Stimulated activated CD8-positive, alpha-beta memory T cell treated with anti-CD3 and anti-CD28 coated beads, Interleukin-7, amount 100 ng/mL, for 48 hours (primary cell): ENCODE measurements at places on chromosomes 3 and 15.

DNA sequence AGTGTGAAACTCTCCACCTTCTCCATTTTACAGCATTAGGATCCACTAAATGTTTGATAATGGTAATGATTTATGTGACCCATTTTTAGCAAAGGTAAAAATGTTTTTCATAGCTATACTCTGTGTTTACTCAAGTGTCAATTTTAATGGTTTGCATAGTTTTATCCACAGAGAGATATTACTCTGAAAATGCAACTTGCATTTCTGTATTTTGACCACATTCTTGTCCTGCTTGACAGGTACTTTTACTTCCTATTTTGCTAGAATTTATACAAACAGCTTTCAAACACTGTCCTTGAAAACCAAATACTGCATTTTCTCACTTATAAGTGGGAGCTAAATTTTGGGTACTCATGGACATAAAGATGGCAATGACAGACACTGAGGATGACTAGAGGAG is 62.9 kb downstream of the SERPINI1 start:
- DNase-seq: no peak

DNA sequence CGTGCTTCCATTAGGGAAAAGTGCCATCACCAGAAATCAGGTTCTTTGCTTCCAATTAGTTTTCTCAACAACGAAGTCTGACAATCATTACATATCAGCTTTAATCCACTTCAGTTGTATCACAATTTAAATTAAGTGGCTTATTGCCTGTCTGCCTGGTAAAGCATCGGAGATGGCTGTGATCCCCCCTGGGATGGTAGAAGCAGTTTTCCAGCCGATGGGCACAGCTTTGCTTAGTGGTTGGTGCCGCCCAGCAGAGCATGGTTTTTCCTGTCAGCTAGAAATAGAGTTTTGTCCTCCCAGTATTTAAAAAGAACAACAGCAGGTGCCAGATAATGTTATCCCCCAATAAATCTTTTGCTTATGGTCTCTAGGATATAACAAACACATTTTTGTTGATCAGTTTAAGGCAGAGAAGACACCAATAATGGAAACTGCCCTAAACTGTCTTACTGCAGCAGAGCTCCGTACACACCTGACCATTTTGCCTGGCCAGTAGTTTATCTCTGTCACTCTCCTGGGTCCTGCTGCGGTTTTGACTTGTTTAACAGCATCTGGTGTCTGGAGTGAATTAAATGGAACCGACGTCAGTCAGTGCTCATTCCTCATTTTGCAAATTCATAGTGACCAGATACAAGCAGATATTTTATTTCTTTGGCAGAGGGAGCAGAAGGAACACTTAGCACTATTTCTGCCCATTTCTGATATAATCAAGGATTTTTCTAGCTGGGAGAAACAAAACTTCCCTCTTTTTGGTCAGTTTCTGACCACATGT is 79.1 kb downstream of the SLC49A4 start:
- no peak for DNase-seq

GRCh38 chr3:151604891-151605290 is 128.8 kb upstream of the AADACL2 start:
- DNase-seq: no peak

GRCh38 chr3:16809993-16810392 is 74.8 kb upstream of the PLCL2 start:
- no peak for DNase-seq

DNA sequence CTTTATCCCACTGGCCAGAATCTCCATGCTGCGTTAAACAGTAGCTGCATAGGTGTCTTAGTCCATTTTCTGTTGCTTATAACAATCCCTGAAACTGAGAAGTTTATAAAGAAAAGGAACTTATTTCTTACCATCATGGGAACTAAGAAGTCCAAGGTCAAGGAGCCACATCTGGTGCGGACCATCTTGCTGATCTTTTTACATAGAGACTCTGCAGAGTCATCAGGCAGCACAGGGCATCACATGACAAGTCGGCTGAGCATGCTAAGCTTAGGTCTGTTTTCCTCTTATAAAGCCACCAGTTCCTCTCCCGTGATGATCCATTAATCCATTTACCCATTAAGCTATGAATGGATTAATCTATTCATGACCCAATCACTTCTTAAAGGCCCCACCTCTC is 22.4 kb upstream of the FAM174B start:
- DNase-seq: no peak

DNA sequence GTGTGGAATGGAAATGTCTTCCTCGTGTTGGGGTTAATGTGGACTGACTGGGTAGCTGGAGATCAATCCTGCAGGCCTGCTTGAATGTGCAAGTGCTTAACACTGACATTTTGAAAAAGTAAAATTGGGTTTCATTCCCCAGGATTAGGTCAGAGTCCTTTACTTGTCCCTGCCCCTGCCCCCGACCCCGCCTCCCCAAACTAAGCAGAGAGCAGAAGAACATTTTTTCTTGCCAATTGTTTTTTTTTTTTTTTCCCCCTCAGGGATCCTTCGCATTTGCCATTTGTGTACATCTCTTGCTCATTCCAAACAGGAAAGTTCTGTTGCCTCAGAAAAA is 147.0 kb upstream of the NR2F2 start:
- DNase-seq: no peak

DNA sequence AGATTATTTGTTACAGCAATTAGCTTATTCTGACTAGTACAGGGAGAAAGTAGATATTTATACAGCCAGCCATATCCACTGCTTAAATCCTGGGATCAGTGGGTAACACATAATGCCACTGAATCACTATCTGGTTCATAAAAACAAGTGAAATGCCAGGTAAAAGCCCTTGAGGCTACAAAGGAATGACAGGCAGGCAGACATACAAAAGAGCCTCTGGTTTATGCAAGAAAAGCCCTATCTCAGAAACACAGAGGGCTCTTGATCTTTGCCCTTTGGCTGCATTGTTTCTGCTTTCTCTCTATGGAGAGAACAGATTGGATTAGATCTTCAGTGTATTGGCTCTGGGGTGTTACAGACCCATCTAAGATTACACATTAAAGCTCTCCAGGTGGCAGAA is 115.4 kb upstream of the GADL1 start:
- DNase-seq: no peak

- no peak for DNase-seq
These were observed 40.2 kb upstream of the PYDC2 start for GRCh38 chr3:191420771-191421170.

DNA sequence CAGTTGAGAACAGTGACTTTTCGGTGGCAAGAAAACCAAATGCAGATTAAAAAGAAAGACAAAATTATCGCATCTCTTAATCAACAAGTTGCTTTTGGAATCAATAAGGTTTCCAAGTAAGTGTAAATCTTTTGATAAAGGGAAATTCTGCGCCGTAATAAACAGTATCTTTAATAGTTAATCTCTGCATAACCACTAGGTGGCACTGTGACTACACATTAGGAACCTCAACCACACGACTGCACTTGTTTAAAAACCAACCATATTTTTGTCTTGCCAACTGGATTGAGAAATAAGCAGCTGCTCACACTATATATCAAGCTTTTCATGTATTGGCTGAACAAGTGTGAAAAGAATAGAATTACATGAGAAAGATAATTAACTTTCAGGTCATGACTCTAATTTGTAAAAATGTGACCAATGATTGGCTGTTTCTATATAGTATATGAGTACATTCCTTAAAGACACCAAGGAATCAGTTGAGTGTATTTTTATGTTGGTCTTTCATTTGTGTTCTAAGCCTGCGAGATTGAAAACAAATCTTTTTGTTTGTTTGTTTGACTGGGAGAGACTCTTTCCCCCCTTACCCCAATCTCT is 72.7 kb downstream of the DZIP3 start:
- peak; percentile 12 for DNase-seq

DNA sequence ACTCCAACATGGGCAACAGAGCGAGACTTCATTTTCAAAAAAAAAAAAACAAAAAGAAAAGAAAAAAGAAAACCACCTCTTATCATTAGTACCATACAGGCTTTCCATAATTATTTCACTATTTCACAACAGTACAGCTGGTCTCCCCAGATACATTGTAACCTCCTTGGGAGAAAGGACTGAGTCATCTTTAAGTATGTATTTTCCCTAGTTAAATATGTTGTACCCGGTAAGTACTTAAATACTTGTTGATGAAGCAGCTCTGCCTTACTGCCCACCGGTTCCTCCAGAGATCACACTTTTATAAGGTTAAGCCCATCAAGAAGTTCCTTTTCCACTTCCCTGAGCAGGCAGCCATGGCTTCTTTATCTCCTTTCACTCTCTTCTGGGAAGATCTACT is 789.5 kb upstream of the CFAP20DC start:
- no peak for DNase-seq

DNA sequence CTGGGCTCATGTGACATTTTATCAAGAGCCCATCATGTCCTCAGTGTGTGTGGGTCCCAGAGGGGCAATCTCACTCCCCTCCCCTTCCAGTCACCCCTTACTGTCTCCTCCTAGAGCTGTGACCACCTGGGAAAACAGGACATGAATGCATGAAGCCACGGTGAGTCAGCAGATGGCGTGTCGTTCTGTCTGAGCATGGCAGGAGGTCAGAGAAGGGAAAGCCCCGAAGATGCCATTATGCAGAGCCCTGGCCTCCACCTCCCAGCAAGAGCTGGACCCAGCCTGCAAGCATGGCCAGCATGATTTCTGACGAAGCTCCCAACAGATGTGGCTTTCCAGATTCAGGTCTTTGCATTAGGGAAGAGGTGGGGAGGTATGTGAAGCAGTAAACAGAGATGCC is 118.5 kb downstream of the TLE3 start:
- no peak for DNase-seq

DNA sequence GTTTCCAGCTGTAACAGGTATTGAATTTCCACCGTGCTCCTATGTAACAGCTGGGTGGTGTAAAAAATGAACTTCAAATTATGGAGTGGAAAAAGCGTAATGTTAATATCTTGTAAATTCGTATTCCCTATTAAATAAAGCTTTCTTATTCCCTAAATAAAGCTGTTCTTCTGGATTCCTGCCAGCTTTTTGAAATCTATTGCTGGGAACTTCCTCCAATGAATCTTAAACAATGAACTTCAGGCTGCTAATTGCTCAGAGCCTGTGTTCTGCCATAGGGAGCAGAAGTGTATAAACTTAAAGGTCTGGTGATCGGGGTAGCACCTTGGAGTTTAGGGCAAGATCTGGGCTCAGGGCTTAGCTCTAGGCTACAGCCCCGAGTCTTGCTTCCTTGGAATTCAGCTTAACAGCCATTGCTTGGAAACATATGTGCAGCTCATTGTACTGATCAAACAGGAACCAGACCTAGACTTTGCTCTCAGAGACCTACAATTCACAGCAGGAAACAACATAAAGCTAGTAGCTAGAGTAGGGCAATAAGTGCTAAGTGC is 1.4 kb downstream of the ARL14 start:
- DNase-seq: no peak

DNA sequence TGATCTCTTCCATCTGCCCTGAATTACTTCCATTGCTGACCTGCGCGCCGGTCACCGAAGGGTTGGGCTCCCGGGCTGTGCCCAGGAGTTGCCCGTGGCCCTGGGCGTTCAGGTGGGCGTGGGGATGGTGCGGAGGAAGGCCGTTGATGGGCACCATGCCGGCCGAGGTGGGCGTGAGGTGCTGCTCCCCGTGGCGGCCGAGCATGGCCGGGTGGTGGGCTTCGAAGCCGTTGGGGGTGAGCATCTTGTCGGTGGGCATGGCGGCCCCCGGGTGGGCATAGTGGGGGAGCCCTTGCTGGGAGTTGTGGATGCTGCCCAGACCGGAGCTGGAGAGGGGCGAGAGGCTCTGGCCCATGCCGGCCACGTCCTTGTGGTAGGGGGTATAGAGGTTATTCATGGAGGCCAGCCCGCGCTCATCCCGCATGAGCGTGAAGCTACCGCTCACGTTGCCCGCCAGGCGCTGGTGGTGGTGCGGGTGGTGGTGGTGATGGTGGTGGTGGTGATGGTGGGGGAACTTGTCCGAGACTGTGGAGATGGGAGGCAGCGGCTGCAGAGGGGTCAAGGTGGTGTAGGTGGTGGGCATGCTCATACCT is 1.0 kb downstream of the ONECUT1 start:
- no peak for DNase-seq

DNA sequence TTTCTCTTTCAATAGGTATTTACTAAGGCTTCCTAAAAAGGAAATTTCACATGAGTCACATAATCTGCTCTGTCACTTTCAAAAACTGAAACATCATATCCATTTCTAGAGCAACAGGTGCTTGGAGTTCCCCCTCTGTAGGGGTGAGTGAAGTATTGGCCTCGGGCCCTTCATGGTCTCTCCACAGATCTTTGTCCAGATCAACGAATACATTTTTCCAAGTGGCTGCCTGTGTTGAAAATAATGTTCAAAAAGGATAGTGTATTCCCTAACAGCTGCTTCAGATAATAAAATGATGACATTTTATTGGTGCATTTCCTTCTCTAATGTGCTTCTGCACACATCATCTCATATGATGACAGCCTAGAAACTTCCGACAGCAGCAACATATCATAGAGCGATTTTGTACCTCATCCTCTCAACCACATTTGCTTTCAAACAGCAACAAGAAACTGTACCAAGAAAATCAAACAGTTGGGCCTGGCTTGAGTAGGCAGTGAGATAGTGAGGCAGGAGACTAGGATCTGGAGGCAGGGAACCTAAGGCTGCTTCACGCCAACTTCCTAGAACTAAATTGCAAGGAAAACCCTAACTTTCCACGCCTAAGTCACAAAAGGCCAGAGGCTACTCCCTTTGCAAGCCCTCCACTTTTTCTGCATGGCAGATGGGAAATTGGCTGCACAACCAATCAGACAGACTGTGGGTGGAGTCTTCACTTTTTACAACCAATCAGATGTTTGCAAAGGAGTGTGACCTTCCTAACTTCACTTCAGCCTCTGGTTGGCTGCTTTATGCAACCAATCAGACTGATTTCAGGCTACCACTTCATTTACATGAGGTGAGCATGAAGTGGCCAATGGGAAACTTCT is 340.2 kb downstream of the LRRC3B start:
- no peak for DNase-seq

GRCh38 chr15:32936283-32936918 is 218.6 kb downstream of the GREM1 start:
- no peak for DNase-seq

DNA sequence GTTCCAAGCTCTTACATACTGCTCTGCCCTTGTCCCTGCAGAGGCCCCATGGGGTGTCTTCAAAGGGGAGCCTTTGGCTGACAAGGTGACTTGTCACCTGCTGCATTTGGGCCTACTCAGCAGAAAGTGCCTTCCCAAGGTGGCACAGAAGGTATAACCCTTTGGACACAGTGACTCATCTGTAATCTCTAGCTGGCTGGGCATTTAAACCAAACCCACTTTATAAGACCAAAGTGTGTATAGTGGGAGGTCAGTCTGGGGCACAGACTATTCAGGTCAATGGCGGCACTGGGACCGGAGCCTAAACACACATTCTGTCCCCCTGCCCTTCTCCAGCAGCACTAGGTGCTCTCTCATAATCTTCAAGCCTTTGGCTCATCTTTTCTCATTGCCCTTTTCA is 35.1 kb downstream of the GJD2 start:
- DNase-seq: no peak

- no peak for DNase-seq
These were observed 383.3 kb upstream of the ROBO2 start for GRCh38 chr3:76656531-76657070.

DNA sequence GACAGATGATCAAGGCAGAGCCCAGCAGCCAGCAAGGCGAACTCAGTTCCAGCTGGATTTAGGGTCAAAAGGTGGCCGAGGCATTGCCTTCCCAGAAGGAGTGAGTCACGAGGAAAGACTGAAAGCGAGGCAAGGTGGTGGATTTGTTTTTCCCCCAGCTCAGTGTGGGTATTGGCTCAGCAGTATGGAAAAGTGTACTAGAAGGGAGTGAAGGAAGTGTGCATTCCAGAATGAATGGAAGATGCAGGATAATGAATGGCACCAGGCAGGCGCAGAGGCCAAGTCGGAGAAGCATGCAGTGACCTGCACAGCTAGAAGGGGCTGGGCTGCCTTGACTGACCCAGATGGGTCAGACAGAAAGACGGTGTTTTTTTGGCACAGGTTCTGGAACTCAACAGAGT is 46.3 kb downstream of the FOXP1 start:
- DNase-seq: no peak
